Uterus (tissue), 4 donors: ENCODE measurements at places on chromosomes 1 and 21.
A peak's percentile ranks its signal among the peaks of the same experiment; 100 is the strongest.

DNA sequence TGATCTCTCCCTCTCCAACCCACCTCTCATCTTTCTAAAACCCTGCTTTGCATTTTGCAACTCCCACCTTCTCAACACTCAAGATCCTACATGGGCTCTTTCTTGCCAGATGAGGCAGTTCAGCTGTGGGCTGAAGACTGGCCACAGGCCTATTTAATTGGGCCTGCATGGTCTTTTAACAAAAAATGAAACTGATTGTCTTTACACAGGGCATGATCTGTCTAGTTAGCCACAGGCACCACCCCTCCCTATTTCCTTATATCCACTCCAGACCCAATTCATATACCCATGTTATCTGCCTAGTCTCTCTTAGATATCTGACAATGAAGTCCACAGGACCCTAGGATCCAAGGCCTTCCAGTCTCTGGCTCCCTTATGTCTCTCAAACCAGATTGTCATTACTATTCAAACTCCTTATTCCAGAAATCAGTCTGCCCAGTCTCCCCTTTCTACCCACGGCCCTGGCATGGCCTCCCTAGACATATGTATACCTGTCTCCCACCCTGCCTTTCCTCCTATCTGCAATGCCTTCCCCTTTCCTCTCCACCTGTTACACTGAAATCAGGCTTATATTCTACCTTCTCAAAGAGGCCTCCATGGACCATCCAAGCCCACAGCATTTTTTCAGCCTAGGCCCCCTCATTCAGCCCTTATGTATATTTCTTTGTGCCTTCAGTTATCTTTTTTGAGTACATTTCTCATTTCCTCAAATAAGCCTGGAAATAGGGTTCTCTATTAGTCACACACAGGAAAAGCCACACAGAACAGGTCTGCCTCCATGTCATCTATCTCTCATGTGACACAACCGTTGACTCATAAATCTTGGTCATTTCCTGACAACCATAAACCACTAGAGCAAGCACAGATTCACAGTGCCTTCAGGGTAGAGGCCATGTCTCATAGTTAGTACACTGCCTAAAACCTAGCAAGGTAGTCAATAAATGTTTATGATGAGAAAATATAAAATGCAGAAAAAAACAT, 39.0 kb downstream of the LPAR3 start:
- DNase-seq: no peak

DNA sequence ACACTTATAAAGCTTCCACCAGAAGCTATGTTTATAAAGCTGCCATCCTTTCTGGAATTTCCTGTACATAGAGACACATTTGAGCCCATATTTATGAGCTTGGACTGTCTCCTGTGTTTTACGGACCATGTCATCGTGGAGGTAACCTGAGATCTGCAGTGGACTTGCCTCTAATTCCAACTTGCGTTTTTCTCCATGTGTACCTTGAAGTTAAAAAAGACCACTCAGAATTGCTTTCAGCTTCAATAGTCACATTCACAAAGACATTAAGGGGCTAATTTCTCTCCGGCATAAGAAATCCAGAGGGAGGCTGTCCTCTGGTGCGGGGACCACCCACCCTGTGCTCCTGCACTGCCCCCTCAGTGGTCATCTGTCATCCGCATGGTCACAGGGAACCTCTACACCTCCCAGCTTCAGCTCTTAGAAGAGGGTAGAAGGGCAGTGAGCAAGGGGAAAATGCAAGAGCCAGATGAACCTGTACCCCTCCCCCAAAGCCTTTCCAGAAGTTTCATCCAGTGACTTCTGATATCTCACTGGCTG, 521.4 kb upstream of the CAMK1G start:
- no peak for DNase-seq

GRCh38 chr1:45573231-45573804, 10.5 kb upstream of the NASP start:
- no peak for DNase-seq

DNA sequence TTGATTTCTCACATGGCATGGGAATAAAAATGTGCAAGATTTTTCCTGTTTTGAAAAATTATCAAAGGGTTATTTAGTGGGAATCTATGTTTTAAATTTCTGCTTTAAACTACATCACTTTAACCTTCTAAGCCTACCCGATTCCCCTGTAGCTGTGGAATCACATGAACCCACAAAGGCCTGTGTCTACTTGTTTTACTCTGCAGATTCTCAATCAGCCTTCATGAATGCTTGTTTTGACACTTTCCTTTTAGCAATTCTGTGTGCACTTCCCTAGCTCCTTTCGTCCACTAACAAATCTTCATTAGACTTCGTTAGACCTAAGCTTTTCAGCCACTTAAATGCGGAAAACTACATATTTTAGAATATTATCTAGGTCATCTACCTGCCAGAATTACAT, 56.0 kb upstream of the C1orf21 start:
- DNase-seq: no peak

DNA sequence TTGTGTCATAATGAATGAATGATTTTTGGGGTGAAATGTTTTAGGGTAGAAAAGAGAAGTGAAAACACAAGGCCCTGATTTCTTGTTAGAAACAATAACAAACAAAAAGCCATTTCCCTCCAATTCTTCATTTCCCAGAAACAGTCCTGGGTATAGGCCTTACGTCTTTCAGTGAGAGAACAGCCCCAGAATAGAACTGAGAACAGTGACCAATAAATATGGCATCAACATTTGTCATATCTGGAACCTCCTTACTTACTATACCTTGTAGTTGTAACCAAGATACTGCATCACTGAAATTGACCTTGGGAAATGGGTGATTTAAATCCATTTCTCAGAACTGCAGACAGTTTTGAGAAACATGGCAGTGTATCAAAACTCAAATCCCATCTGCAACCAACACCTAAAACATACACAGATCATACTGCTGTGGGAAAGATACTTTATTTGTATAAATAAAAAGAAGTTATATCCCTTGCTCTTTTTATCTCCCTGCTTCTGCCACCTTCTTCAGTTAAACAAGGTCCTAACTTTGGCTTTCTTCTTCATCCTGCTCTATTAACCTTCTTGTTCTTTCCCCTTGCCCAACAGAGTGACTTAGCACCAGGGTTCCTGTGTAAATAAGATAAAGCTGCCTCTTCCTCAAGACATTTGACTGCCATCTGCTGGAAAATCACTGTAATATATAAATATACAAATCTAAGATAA, 19.5 kb downstream of the XKR8 start:
- no peak for DNase-seq

DNA sequence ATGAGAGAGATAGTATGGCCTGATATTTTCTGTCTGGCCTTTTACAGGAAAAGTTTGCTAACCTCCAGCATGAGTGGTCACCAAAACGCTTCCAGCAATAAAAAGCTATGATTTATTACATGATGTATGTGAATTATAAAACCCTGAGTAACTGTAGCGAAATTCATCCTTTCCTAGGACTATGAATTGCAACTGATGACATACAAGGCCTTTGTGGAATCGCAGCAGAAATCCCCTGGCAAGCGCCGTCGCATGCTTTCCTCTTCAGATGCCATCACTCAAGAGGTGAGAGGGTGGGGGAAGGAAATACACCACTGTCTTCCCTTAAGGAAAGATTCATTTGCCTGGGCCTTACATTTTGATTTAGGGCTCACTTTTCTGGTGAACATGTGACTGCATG, 117.9 kb downstream of the MACF1 start:
- DNase-seq: peak; percentile 41

DNA sequence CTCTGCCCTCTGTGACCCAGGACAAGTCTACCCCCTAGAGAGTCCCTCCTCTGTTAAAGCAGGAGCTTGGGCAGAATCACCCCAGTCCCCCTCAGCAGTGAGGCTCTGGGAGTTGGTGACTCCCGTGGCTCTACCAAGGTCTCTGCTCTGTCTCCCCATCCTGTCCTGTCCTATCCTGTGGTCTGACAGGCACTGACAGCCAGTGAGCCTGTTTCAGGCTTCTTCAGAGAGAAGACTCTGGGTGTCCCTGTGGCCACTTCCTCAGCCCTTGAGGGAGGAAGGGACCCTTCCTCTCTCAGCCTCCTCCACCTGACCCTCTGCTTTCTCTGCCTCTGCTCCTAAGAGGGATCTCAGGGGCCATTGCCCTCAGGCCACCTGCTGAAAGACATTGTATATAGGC, 148.7 kb downstream of the FCRL5 start:
- no peak for DNase-seq

- DNase-seq: no peak
Measured at GRCh38 chr1:156838972-156839371, 19.9 kb downstream of the INSRR start.

DNA sequence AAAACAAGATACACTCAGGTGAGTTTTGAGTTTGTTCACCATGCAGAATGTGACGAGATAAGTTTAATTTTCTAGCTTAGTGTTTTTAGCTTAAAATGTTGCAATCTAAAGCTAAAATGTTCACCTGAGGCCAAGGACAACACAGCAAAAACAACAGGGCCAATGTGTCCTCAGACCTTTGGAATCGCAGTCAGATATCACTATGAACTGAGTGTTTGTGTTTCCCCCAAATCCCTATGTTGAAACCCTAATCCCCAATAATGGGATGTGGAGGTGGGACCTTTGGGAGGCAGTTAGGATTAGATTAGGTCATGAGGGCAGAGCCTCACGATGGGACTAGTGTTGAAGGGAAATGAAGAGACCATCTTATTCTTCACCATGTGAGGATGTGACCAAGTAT, 144.4 kb downstream of the GABPA start:
- DNase-seq: no peak

DNA sequence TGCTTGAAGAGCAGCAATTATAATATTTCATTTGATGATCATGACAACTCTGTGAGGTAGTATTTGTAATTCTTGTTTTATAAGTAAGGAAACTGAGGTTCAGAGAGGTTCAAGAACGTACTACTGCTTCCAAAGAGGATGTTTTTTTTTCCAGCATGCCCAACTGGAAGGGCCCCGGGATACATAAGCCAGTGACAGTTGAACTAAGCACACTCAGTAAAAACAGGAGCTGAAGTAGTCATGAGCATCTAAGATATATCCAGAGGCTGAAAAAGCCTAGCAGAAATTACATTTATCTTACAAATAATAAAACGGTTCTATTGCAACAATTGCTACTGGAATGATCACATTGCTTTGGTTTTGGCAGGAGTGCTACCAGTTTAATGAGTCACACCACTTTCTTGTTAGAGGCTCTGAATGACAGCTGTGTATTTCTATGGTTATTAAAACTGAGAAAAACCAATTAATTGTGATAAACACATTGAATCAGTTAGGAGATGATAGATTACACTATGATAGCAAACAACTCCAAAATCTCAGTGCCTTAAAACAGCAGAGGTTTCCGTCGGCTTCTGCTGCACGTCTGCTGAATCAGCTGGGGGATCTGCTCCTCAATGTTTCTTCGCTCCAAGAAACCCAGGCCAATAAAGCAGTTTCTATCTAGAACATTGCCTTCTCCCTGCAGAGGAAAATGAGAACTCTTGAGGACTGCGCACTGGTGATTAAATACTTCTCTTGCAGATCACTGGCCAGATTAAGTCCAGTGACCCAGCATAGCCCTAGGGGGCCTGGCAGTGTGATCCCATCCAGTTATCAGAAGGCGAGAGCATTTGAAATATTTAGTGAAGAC, 522.7 kb downstream of the PLPP3 start:
- peak; percentile 20 for DNase-seq

DNA sequence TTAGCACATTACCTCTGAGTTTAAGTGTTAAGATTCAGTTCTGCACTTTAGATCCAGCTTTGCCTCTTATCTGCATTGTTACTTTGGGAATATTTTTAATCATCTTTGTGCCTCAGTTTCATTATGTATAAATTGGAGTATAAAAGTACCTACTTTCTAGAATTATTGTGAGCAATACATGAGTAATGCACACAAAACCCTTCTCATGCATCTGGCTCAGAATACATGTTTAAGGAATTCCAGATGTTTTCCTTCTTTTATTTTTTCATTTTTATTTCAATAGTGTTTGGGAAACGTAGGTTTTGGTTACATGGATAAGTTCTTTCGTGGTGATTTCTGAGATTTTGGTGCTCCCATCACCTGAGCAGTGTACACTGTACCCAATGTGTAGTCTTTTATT, 14.2 kb downstream of the C8A start:
- no peak for DNase-seq

GRCh38 chr21:31370893-31371544, 27.0 kb upstream of the TIAM1 start:
- no peak for DNase-seq

DNA sequence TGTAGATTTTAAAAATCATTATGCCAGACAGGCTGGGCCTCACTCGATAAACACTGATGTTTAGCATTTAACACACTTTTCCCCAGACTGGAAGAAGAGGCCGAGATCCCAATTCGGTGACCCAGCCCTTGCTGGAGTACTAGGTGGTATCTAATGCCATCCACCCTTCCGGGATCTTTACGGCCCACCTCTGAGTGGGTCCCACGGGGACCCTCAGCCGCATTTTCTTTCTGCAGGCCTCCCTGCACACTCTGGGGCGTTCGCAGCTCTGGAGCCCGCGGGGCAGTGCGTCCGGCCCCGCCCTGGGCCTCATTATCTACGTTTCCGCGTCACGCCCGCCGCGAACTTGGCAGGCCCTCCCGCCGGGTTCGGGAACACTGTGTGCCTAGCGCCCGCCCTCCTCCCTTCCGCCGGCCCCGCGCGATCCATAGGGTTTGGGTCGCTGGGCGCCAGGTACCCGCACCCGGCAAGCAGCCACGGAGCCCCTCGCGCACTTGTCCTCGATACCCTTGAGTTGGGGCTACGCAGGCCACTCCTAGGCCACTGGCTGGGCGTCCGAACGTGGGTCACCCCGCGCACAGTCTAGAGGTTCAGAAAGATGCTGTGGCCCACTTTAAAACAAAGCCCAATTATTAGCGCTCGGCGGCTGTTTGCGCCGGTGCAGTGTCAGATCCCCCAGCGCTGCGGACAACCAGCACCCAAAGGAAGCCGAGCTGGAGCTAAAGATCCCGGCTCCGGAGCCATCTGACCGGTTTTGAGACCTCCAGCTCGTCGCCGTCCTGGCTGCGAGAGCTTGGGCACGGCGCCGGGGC, 950 bp upstream of the EVA1C start:
- DNase-seq: peak; percentile 93

GRCh38 chr1:216750961-216751360, 27.7 kb upstream of the ESRRG start:
- DNase-seq: no peak

DNA sequence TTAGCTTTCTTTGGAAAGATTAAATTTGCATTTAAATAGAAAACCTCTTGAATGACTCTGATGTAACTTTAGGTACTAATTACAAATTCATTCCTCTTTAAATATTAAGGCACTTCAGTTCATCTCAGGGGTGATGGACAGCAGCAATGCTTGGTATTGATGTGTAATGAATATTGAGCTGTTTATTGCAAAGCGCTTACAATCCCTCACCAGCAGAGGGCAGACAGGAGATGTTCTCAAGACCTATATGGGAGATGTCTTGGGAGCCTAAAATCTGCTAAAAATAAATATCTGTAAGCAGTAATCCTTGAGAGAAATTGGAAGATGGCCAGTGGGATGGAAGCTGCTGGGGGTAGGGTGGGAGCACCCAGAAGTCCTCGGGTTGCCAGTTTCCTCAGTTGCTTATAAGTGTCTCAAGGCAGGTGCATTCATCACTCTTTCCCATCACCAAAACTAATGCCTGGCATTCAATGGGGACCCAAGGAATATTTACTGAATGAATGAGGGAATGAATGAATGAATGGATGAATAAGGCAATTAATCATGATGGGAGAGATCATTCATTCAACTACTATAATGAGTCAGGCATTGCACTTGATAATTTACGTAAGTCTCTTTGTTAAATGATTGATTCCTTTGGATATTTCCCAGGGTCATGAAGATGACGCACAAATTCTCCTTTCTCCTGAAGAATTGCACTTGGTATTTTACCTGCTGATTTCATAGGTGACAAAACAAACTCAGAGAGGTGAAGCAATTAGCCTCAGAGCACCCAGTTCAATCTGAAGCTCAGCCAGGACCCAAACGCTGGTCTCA, 2.3 kb downstream of the KLHDC8A start:
- DNase-seq: peak; percentile 71
